ENCODE measurements at places on chromosomes 3 and 15.

GRCh38 chr3:144045766-144046165, 74.1 kb downstream of the DIPK2A start:
- DNase-seq, result no peak

DNA sequence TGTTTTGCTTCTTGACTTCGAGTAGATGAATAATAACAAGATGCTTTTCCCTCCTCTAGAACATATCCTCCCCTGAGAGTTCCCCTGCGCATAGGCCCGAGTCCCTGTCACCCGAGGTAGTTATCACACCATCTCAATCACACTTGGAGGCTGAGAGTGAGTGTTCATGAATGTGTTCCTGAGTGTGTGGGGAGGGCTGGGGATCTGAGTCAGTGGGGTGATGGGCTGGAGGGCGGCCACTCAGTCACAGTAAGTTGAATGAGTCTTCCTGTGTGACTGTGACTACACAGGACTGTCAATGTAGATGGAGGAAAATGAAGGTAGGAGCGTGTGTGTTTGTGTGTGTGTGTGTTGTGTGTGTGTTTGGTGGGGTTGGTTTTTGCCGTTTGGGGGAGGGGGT, 71.0 kb downstream of the SETD5 start:
- no peak for DNase-seq

DNA sequence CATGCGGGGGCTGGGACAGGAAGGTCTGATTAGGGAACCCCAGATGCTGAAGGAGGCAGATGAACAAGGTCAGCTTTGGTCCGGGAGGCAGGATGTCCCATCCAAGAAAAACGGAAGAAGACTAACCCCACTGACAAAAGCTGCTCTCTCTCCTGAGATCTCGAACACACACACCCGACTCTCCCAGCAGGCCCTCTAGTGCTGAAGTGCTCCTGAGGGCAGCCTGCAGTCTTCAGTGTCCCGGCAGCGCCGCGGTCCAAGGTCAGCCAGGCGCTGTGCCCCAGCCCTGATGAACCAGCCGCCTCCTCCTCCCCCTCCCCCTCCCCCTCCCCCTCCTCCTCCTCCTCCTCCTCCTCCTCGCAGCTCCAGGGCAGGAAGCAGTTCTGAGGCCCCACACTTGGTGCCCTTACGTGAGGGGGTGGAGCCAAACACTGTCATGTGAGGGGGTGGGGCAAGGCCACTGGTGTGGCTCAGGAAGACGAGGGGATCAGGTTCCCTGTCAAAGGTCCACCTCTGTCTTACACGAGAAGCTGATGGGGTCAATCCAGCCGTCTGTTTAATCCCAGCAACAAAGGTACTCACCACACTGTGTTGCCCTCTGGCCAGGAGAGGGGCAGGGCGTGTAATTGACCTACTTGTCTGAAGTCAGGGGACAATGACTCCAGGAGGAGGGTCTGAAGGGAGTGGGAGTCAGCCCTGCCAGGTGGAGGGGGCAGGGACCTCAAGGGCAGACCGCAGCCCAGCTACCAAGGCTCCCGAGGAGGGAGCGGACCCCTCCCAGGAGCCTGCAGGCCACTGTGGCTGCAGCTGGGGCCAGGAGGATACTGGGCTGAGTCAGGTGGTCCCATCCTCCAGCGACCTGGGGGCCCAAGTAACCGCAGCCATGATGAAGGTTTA, 34.3 kb downstream of the PRR23E start:
- no peak for DNase-seq

DNA sequence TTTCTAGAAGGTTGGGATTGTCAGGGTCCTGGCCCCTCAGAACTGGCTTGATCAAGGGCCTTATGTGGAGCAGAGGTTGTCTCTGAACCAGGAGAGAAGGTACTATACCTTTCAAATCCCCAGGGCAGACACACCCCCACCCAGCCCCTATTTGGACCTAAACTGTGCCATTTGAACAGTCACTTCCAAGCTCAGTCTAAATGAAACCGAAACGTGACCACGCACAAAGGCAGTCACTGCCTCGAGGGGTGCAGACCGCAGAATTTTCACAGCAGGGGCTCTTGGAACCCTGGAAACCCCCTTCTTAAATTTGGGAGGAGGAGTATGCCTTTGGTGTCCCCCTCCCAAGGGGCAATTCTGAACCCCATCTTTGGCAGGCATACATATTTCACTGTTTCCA, 53.7 kb downstream of the GRIP2 start:
- DNase-seq, result no peak

DNA sequence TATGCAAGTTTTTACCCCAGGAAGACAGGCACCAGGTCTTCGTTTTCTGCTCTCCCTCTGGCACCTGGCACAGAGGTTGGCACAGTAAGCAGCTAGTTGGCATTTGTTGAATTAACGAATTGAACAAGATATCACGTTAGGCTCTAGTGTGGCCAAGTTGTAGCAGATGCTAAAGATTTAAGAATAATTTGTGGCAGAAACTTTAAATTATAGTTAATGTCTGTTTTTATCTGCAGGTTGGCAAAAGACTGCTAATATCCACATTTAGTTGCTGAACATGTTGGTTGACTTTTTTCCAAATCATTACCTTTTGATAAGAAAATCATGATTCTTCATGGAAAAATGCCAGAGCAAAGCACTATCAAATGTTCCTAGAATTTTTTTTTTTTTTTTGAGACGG, 8.1 kb downstream of the CHRNA5 start:
- no peak for DNase-seq

- DNase-seq, result no peak
These were observed 22.4 kb downstream of the ARL8B start for GRCh38 chr3:5144316-5144994.

GRCh38 chr3:34312684-34313083, 514.3 kb downstream of the PDCD6IP start:
- no peak for DNase-seq

GRCh38 chr3:155549087-155549486, 195.8 kb downstream of the PLCH1 start:
- no peak for DNase-seq

- DNase-seq, result no peak
These were observed 57.3 kb upstream of the PLSCR4 start for GRCh38 chr3:146308222-146308621.
